ENCODE measurements at places on chromosomes 1 and 21.

DNA sequence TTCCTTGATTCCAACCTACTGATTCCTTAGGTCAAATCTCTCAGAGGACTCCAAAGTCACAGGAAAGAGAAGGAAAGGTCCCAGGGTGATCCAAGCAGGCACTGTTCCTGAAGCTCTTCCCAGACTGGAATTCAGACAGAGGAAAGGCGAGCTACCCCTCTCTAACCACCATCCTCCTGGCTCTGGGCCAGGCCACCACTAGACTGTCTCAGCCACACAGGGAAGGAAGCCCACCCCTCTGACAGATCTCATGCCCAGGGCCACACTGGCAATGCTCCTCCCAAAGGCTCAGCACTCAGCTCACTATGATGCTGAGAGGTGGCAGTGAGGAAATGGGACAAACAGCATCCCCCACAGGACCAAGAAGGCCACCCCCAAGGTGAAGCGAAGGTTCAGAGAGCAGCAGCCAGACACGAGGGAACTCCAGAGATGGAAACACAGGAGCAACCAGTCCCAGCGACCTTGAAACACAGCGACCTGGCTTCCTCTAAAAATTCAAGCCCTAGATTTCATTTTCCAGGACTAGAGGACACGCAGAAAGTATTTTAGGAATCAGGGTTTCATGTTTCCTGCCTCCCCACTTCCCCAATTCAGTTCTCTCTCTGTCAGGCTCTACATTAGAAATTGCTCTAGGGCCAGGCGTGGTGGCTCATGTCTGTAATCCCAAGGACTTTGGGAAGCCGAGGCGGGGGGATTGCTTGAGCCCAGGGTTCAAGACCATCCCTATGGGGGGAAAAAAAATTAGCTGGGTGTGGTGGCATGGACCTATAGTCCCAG lies 18.8 kb downstream of the PIK3C2B start:
- no peak for DNase-seq

DNA sequence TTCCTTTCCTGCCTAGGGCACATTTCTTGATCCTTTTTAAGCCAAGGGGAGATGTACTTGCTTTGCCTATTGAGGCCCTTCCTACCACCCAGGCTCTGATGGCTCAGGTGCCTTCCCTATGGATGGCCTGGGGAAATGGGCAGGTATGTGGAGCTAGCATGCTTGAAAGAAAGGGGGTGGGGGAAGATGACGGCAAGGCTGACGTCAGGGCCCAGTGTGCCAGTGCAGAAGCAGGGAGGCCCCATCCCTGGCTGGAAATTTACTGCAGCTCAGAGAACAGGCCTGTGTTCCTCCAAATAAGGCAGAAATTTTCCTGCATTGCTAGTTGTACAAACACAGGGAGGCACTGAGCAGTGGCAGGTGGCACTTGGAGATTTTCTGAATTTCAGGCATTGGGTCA lies 453.2 kb upstream of the VAMP3 start:
- no peak for DNase-seq

GRCh38 chr1:8903908-8904650 lies 25.6 kb upstream of the ENO1 start:
- peak; percentile 42 for DNase-seq

GRCh38 chr1:108100148-108100547 lies 100.0 kb downstream of the SLC25A24 start:
- no peak for DNase-seq

GRCh38 chr1:20470194-20470593 lies 15.8 kb downstream of the CAMK2N1 start:
- no peak for DNase-seq

GRCh38 chr1:180183426-180183825 lies 28.8 kb downstream of the QSOX1 start:
- no peak for DNase-seq

All from right renal pelvis (tissue), 4 donors.